ENCODE measurements at places on chromosomes 13 and 19. TPM values are rescaled to one million over a fixed set of nuclear protein-coding genes. Genes with fewer than 3 reads are reported as not detected.

GRCh38 chr19:33302175-33302973 is at the start of gene CEBPA:
Gene CEBPA (minus strand): TSS chr19:33302534. CDS start chr19:33302414, 120 bp downstream.
- no peak for DNase-seq

Gene EIF3K
- 328 TPM for total RNA-seq

DNA sequence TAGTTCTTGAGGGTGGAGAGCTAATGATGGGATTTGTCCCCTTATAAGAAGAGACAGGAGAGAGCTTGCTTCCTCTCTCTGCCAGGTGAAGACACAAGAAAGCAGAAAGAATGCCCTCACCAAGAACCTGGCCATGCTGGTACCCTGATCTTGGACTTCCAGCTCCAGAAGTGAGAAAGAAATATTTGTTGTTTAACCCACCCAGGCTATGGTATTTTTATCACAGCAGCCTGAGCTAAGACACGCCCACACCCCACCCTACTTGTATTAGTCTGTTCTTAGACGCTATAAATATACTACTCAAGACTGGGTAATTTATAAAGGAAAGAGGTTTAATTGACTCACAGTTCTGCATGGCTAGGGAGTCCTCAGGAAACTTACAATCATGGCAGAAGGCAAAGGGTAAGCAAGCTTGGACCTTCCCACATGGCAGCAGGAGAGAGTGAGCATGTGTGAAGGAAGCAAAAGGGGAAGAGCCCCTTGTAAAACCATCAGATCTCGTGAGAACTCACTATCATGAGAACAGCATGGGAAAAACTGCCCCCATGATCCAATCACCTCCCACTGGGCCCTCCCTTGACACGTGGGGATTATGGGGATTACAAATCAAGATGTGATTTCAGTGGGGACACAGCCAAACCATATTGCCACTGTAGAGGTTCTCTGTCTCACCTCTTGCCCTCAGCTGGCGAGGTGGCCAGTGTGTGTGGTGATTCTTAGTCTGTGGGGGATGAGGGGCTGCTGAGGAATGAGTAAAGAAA is 57.4 kb upstream of the RCBTB2 start:
- peak; percentile 52 for DNase-seq

DNA sequence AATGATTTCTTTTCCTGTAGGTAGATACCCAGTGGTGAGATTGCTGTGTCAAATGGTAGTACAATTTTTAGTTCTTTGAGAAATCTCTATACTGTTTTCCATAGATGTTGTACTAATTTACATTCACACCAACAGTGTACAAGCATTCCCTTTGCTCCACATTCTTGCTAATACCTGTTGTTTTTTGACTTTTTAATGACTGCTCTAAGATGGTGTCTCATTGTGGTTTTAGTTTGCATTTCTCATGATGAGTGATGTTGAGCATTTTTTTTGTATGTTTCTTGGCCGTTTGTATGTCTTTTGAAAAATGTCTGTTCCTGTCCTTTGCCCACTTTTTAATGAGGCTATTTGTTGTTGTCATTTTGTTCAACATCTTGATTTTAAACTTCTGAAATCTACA is 103.3 kb downstream of the DGKH start:
- DNase-seq = no peak

- no peak for DNase-seq
These were observed 15.3 kb upstream of the MAP1S start for GRCh38 chr19:17703824-17704463.

- no peak for DNase-seq
These were observed 87.1 kb upstream of the IPO5 start for GRCh38 chr13:97866346-97866745.

DNA sequence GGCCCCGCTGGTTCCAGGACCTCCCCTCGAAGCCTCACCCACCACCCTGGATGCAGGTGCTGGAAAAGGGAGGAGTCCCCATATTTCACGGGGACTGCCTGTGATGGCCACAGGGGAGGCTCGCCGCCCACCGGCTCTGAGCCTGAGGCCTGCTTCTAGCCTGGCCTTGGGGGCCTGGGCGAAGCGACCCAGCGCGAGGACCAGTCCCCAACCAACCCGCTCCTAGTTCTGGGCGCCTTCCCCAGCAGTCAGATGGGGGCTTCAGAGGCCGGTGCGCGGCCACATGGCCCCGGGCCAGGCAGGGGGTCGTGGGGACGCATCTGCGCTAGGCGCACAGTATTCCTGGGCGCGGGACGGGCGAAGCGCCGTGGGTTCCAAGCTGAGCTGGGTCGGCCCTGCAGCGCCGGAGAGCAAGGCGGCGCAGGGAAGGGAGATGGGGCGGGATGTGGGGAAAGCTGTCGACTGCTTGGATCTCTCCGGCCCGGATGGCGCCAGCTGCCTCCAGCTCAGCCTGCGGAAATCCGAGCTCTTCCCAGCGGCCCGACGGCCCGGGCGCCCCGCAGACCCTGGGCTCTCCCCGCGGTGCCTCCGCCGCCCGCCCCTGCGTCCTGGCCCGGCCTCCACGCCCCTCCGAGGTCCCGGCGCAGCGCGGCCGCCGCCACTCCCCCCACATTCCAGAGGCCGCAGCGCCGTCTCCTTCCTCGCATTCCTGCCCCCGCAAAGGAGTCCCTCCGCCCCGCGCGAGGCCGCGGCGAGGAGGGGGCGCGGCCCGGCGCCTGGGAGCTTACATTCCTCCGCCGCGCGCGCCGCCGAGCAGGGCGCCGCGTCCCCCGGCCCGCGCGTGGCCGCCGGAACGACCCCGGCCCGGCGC is at the start of gene WTIP:
Gene WTIP, plus strand, starts transcription at position 788 of the 871 bp plus-strand sequence. CDS start 217 bp downstream, outside the sequence.
- peak; percentile 19 for DNase-seq

DNA sequence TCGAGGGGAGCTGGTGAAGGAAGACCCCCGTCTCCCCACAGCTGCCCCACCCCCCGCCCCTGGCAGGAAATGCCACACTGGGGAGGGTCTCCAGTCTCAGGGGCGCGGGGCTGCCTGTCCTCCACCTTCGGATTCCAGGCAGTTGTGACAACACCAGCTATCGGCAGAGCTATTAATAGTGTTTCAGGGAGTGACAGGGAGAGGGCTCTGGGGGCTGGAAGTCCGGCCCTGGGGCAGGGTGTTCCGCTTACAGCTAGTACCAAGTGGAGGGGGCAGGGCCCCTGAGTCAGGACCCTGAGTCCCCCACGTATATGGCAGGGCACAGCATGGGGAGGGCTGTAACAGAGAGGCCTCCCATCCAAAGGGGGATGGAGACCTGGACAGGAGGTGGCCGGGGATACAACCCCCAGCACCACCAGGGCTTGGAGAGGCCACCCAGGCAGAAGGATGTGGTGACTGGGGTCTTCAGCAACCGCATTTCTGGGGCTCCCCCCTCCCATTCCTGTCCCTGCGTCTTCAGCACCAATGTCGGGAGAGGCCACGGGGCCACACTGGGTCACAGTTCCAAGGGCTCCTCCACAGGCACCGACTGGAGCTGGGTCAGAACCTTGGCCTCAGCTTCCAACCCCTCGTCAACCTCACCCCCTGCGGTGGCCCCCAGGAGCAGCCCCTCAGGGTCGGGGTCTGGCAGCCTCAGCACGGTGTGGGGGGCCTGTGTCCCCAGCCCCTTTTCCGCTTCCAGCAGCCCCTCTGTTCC is 3.9 kb downstream of the SIX5 start:
- no peak for DNase-seq

DNA sequence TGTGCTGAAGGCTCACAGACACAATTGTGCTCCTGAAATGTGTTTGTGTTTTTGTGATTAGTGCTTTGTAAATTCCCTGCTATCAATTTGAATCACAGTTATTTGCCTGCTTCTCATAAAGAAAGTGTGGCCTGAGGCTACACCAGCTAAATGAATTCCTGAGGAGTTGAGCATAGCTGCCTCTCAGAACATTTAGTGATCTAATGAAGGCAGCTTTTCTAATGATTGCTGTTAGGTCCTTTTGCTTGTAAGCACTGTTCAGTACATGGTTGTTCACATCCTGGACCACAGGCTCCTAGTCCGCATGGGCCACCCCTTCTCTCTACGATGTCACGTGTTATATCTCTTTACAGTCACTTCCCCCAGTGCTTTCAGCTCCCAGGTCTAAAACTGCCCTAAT is 238.2 kb downstream of the B3GLCT start:
- DNase-seq = peak; percentile 36

GRCh38 chr13:44142540-44142867 is 231.1 kb upstream of the SERP2 start:
- no peak for DNase-seq

Gene ANGPTL4
- total RNA-seq = 17.2 TPM

DNA sequence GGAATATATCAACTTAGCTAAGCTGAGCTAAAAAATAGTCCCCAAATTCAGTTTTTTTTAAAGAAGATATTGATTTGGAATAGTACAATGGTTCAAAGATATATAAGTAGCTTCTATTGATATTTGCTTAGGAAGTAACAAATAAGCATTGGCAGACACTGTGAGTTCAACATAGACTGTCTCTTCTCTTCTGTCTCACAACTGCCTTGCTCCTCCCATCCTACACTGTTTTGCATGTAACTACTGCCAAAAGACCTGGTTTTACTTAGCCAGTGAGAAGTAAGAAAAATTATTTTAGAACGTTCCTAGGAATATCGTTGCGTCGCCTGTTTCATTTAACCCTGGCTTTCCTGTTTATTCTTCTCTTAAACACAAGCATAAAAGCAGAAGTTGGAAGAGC is 859.0 kb upstream of the SPRY2 start:
- DNase-seq = no peak

DNA sequence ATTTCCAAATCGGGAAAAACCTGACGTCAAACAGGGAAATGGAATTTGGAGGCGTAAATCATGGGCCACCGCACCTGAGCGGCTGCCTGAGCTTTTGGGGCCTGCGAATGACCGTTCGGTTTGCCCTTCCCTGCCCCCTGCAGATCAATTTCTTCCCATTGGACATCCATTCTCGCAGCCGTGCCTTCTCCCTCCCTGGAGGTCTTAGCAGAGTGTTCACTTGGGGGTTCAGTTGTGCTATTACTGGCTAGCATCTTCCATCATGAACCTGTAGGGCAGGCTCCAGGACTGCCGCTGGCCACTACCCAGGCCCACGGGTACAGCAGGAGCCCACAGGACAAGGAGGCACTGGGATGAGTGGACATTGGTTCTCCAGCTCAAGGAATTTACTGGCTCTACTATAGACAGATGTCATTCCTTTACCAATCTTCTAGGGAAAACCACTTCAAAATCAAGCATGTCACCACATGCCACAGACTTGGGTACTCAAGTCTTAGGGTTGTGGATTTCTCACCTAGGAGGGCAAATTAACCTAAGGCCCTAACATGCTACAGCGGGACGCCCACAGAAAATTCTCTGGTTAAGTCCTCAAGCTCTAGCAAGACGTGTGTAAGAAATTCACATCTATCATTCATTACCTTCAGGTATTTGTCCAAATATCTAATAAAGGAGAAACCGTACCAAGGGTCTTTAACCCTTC is 75.5 kb downstream of the COL4A1 start:
- no peak for DNase-seq

GRCh38 chr19:23787106-23787505 is 28.4 kb upstream of the ZNF681 start:
- peak; percentile 27 for DNase-seq
